ENCODE measurements at places on chromosomes 1 and 21.
A peak's percentile ranks its signal among the peaks of the same experiment; 100 is the strongest.

GRCh38 chr1:32274646-32275340, 17.1 kb upstream of the HDAC1 start:
- no peak for DNase-seq

DNA sequence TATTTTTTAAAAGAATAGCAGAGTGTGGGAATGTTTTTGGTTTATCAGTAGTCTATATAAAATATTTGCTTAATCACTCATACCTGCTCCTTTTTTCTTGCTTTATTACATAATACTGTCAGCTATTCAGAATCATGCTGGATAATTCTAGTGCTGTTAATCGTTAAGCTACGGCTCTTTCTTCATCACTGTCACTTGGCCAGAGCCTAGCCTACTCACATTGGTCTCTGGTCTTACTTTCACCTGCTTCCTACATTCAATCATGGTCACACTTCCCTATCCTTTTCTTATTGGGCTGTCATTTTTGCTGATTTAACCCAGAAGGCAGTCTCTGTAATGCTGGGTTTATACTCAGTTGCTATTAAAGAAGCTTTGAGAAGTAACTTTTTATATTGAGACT, 2.5 kb downstream of the KLHL20 start:
- DNase-seq, result peak; percentile 55

GRCh38 chr21:14482165-14482564, 64.0 kb downstream of the SAMSN1 start:
- no peak for DNase-seq

- DNase-seq, result no peak
These were observed 77.4 kb downstream of the APP start for GRCh38 chr21:26093122-26093521.

DNA sequence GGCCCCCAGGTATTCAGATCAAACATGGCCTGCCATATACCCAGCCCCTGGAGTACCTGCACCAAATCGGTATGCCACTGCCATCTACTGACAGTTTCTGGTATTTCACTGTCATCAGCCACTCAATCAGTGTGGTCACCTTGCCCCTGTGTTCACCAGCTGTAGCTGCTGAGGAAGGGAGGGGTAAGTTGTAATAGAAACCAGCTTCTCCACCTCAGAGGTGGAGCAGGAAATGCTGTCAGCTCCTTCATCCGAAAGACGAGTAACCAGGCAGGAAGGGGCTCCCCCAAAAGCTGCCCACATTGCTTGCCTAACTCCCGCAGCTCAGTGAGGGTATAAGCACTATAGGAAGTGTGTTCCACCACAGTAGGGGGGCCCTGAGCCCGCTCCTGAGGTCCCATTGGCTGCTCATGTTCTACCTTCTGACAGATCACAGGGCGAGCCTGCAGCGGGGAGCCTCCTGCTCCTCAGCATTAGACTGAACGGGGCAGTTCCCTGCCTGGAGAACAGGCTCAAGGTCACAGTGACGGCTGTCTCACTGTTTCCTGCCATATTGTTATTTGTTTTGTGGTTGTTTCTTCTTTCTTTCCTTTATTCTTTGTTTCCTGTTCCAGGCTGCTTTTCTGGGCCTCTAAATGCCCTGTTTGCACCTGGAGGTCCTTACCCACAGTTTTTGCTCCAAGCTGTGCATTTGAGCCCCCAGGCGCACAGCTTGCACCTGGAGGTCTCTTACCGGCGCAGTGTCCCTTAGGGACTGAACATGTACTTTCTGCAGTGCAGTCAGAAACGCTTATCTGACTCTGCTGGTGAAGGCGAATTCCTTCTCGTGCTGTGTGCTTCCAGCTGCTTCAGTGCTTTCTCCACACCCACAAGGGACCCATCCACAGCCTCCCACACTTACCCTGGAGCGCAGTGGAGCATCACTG, 1638.3 kb downstream of the MRPL39 start:
- DNase-seq, result peak; percentile 26

DNA sequence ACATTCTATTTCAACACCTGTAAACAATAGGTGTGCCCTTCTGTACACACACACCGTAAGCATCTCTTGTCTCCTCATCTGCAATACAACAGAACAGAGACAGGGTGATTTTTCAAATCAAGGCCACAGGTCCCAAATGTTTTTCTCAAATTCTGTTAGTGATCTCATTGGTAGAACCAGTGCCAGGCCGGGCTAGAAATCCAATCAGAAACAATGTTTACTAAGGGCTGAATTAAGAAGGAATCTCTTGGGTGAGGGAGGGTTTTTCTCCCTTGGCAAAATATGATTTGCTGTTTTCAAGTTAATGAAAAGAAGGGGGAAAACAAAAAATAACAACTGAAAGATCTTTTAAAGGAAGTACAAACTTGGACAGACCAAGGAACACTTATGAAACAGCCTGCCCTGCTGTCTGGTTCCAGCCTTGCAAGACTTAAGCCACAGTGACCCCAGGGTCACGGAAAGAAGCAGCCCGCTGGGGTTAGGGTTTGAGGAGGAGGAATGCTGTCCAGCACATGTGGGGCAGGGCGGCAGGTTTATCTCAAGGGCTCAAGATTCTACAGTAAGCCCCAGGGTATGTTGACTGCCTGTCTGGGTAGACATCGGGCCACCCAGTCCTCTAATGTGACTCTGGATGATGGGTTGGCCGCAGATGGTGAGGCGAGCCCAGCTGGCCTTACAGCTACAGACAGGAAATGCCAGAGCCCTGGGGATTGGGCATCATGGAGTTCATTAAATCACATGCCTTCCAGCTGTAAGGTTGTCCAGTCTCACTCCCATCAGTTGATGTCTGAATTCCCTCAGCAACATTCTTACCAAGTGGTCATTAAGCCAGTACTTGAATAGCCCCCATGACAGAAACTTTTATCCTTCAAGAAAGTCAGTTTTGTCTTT, 73.3 kb upstream of the SLC44A3 start:
- DNase-seq, result no peak

GRCh38 chr1:60949154-60949825, 133.1 kb upstream of the NFIA start:
- DNase-seq, result no peak

DNA sequence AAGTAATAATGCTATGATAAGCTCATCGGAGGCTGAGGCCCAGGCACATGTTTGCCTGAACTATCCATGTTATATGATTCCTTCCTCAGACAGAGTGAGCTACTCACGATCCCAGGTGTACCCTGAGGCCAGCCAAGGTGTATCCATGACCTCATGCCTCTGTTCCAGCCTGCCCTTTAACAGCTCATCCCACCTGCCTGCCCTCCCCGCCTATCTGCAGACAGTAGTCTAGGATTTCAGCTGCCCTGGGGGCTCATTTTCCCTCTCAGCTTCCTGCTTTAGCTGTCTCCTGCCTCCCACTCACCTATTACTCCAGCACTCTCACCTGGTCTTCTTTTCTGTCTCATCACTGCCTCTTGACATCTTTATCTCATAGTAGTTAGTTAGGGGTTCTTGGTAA, 1.9 kb upstream of the IL24 start:
- DNase-seq, result no peak

- DNase-seq, result no peak
These were observed 10.4 kb upstream of the KCNAB2 start for GRCh38 chr1:6035303-6035702.

GRCh38 chr1:182670032-182670749, 14.2 kb downstream of the RGS8 start:
- no peak for DNase-seq

- peak; percentile 12 for DNase-seq
These were observed at the start of gene GNG4 for GRCh38 chr1:235649368-235650163. GNG4 (minus strand) TSS chr1:235649784; CDS start chr1:235583838, 65,946 bp downstream.

DNA sequence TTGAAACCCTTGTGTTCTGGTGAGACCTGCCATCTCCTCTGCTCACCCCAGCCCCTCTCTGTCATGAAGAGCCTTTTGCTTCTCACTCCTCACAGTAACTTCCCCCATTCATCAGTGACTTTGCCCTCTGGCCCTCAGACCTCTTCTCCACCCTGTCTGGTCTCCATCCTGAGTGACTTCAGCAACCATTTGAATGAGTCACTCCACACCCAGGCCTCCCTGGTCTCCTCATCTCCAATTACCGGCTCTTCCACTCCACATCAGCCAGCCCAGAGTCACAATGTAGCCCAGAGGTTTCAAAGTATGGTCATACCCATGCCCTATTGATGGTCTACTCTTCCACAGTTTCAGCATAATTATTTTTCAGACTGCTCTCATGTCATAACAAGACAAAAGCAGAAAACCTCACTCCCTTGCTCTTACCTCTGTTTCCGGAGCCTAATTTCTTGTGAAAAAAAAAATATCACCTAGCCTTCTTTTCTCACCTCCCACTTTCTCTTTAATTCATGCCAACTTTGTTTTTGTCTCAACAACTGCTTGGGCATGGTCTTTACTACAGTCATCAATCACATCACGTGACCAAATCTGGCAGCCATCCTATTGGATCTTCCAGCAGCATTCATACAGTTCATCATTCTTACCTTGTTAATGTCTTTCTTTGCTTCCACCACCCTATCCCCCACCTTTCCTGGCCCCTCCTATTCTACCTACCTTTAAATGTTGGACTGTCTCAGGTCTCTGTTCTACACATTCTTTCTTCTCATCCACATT, 35.6 kb upstream of the NEK7 start:
- DNase-seq, result peak; percentile 6

DNA sequence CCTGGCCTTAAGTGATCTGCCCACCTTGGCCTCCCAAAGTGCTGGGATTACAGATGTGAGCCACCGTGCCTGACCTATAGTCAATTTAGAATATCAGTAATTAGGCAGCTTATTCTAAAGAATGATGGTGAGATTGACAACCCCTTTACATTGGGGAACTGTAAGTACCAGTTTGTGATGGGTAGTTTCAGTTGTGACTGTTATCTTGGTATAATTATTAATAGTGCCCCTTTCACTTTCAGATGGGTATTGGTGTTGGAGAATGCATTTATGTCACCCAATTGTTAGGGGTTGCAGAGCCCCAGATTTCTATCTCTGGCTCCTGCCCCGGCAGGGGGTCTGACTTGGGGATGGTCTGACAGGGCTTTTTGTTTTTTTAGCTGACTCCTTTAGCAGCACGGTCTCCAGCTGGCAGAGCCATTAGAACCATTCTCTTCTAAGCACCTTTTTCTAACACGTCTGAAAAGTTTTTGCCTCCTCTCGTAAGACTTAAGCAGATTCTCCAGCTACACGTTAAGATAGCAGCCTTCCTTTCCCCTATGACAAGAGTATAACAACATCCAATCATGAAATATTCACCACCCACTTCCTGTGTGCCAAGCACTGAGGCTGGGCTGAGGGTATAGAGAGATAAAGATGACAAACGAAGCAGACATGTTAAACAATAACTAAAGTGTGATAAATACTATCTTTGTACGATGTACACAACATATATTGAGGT, 157.8 kb downstream of the SDCCAG8 start:
- DNase-seq, result no peak

DNA sequence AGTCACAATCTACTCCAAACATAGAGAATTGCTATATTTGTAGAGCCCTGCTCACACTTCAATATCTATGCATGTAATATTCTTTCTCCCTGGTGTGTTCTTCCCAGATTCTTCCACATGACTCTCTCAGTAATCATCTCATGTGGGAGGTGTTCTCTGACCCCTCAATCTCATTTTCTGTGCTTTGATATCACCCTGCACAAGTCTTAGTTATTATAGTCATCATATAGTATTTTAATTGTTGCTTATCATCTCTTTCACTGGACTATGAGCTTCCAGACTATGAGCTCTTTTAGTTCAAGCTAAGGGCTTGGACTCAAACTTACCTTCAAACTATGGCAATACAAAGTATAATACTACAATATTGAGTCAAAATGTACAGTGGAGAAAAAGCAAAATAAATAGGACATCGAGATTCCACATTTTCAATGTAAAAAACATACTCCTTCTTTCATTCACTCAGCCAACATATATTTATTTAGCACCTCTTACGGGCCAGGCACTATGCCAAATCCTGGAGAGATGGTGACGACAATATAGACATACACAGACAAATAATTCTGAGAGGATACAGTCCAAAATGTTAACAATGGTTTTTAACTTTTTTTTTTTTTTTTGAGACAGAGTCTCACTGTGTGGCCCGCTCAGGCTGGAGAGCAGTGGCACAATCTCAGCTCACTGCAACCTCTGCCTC, 12.7 kb downstream of the TESK2 start:
- no peak for DNase-seq

DNA sequence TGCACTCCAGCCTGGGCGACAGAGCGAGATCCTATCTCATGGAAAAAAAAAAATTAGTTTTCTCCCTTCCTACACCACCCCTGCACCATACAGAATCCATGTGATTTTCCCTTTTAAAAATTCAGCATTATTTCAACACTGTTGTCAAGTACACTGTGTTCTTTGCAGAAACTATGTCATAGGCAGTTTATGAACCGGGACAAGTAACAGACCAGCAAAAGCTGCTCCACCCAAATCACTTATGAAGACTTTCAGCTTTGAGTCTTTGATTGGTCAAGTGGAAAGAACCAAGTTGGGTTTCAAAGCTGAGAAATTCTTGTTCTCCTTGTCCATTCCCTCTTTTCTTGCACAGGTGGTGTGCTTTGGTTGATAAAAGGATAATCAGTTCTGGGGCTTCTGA, 173.0 kb downstream of the CDC7 start:
- no peak for DNase-seq

DNA sequence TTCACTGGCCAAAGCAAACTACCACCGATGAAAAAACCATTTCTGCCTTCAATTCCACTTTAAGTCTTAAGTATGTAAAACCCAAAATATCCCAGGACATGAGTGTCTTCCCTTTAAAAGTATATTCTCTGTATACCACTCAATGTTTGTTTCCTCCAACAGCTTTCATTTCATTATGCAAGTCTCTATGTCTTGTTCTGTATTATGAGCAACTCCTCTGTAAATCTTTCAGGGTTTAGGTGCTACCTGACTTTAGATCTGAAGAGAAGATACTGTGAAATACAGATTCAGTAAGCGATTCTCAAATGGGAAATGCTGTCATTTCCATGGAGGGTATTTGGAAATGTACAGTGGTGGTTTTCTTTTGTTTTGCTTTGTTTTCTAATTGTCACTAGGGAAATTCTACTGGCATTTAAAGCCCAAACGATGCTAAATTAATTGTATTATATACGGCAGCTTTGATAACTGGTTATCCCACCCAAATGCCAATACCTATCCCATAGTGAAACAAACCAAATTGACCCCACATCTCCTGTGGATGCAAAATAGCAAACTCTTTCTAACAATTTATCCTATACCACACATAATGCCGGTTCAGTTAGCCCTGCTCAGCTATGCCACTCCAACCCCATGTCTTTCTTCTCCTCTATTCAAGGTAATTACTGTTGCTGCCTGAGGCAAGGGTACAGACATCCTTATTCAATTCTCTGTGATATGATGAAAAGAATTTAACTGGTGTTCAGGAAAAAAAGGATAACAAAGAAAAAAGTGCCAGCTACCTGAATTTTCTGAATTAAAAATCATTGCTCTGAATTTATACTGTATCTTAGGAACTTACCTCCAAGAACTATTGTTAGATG, 182.8 kb downstream of the EIF4G3 start:
- DNase-seq, result no peak

GRCh38 chr1:38941093-38941492, 537 bp downstream of the RHBDL2 start:
- DNase-seq, result peak; percentile 21

GRCh38 chr1:66434096-66434495, 99.9 kb upstream of the SGIP1 start:
- DNase-seq, result no peak

Data from ACHN (cell line).